ENCODE measurements at places on chromosomes 5 and 9.

GRCh38 chr5:84301535-84301934 lies 83.1 kb downstream of the EDIL3 start:
- DNase-seq = no peak

DNA sequence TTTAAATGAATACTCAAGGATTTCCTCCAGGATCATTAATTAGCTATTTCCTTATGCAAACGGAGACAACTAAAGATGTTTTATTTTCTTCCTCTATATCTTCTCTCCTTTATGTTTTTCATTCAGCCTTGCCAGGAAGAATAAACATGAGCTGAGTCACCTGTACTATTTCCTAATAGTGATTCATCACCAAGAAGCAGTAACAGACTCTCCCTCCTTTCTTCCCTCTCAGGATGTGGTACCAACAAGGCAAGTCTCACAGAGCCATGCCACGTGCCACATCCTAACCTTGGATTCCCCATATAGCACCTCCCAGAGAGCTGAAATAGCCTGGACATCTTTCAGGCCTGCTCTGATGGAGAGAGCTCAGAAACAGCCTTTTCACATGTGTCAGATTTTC lies 758.6 kb upstream of the DMAC1 start:
- no peak for DNase-seq

- no peak for DNase-seq
These were observed 60.7 kb downstream of the SMIM23 start for GRCh38 chr5:171846323-171846722.

- no peak for DNase-seq
These were observed 39.2 kb upstream of the LRRC14B start for GRCh38 chr5:152077-152476.

- DNase-seq = no peak
These were observed 188.9 kb downstream of the MPDZ start for GRCh38 chr9:13090628-13091027.

- no peak for DNase-seq
These were observed 290.1 kb upstream of the TRPC7 start for GRCh38 chr5:136655468-136655867.

GRCh38 chr5:116076496-116076895 lies 8.3 kb upstream of the COMMD10 start:
- no peak for DNase-seq

- no peak for DNase-seq
These were observed 145.5 kb upstream of the HAPLN1 start for GRCh38 chr5:83866181-83866580.

DNA sequence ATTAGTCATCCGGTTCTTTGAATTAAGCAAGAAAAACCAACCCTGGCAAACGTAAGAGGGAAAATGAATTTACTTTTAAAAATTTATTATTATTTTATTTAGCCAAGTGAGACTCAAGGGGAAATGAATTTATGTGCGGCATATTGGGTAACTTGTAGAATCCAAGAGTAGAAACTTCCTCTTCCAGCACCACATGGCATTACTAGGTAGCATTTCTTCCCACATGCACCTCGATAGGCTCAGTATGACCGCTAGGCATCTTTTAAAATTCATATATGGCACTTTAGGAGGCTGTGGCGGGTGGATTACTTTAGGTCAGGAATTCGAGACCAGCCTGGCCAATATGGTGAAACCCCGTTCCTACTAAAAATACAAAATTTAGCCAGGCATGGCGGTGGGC lies 17.6 kb upstream of the MYO10 start:
- DNase-seq = no peak

- DNase-seq = no peak
These were observed 617.1 kb upstream of the ADAMTS16 start for GRCh38 chr5:4523038-4523437.

All from stimulated activated CD8-positive, alpha-beta memory T cell treated with anti-CD3 and anti-CD28 coated beads, Interleukin-2, amount 100 ng/mL, for 48 hours (primary cell).